Esophagus muscularis mucosa (tissue), 4 donors: ENCODE measurements at places on chromosomes 2 and 18. TPM values are rescaled to one million over a fixed set of nuclear protein-coding genes. Genes with fewer than 3 reads are reported as not detected.

GRCh38 chr2:1833726-1834125 lies 89.4 kb upstream of the PXDN start:
- DNase-seq = no peak
- H3K27ac ChIP-seq = no peak overlapping the region
- no peak overlapping the region for H3K4me3 ChIP-seq
- no peaks in the 10 kb centered on the region for H3K36me3 ChIP-seq

- DNase-seq = peak; percentile 68
- no peaks in the 10 kb centered on the region for H3K36me3 ChIP-seq
- no peaks in the 10 kb centered on the region for H3K4me1 ChIP-seq
- no peak overlapping the region for H3K27ac ChIP-seq
Observed at GRCh38 chr2:225270861-225271260, 128.6 kb upstream of the NYAP2 start.

- H3K4me1 ChIP-seq = no peaks in the 10 kb centered on the region
- no peaks in the 10 kb centered on the region for H3K36me3 ChIP-seq
- DNase-seq = no peak
- H3K27ac ChIP-seq = no peak overlapping the region
- no peak overlapping the region for H3K4me3 ChIP-seq
- no peaks in the 10 kb centered on the region for H3K27me3 ChIP-seq
Observed at GRCh38 chr2:220478305-220479058, 851.1 kb downstream of the SLC4A3 start.

DNA sequence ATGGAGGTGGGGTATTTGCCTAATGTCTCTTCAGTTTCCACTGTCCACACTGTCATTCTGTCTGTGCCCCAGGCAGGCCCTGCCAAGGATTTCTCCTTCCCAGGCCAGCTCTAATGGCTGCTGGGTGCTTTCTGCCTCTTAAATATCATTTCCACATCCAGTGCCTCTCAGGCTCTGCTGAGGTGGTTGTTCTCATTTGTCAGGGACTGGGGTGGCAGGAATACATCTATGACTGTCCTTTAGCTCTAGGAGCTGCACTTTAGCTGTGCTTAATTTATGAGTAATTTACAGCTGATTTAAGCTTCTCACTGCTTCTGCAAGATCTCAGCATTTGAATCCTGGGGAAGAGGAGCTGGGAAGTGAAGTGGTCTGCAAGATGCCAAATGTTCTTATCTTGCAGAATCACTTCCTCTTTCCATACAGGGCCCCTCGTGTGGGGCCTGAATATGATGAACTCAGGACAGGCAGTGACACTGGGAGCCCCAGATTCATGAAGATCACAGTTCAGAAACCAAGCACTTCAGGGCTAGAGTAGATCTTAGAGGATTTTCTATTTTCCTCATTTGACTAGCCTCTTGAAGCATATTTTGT lies 150.2 kb downstream of the FSHR start:
- no peaks in the 10 kb centered on the region for H3K4me1 ChIP-seq
- no peak overlapping the region for H3K27ac ChIP-seq
- H3K27me3 ChIP-seq = no peaks in the 10 kb centered on the region

- H3K4me3 ChIP-seq = no peak overlapping the region
- H3K36me3 ChIP-seq = no peaks in the 10 kb centered on the region
- H3K4me1 ChIP-seq = no peaks in the 10 kb centered on the region
- no peak overlapping the region for H3K27ac ChIP-seq
Observed at GRCh38 chr2:50335433-50335832, 696.5 kb downstream of the NRXN1 start.

- no peak for DNase-seq
- no peak overlapping the region for H3K4me3 ChIP-seq
- H3K27me3 ChIP-seq = peaks cover 52% of the 10 kb centered on the region
- H3K4me1 ChIP-seq = no peaks in the 10 kb centered on the region
Observed at GRCh38 chr2:27291865-27292264, 9.6 kb downstream of the TRIM54 start.

GRCh38 chr2:71940695-71941094 lies 207.0 kb downstream of the CYP26B1 start:
- no peaks in the 10 kb centered on the region for H3K4me1 ChIP-seq
- peak; percentile 31 for DNase-seq
- no peak overlapping the region for H3K27ac ChIP-seq
- no peaks in the 10 kb centered on the region for H3K36me3 ChIP-seq
- H3K4me3 ChIP-seq = no peak overlapping the region

DNA sequence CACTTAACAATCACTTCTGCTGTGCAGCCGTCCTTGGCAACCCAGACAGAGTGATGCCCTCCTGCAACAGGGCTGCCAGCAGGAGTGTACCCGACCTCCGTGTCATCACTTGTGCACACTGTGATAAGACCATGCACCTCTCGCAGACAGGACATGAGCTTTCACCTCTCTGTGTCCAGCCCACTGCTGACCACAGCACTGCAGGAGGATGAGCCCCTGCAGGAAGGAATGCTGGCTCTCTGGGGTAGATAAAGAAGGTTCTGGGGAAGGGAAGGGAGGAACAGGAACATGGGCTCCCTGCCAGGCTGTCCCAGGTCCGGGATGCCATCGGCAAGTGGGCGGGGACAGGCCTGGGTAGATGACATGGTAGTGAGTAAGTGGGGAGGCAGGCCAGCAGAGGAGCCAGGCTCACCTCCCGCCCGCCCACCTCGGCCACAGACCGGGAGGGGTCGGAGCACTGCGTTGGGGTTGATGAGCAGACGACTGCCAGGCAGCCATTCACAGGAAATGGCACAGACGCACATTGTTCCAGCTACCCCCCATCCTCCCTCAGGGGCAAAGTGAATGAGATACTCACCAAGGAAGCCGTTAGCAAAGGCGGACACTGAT lies 18.6 kb upstream of the COL6A3 start:
- peak overlapping the region; percentile 30 for H3K27ac ChIP-seq
- peaks cover 49% of the 10 kb centered on the region for H3K4me1 ChIP-seq
- H3K27me3 ChIP-seq = no peaks in the 10 kb centered on the region
- H3K36me3 ChIP-seq = no peaks in the 10 kb centered on the region
- DNase-seq = no peak

Gene CD207
- total RNA-seq = 1.0 TPM

DNA sequence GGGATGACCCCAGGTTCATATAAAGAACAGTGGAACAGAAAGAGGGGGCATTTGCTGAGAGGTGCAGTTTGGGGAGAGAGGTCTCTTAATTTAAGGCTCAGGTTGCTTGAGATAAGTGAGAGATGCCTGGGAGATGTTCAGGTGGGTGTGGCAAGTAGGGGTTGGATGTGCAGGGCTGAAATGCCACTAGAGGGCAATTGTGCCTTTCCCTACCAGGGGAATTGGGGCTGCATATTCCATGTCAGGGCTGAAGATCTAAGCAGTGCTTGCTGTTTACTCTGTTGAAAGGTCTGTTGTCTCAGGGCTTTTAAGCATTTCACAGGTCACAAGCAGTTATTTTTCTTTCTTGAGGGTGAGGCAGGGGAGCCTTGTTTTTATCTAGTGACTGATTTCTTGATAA lies 7.8 kb downstream of the CCDC85A start:
- no peaks in the 10 kb centered on the region for H3K4me1 ChIP-seq
- H3K27ac ChIP-seq = no peak overlapping the region
- peak; percentile 70 for DNase-seq
- no peak overlapping the region for H3K4me3 ChIP-seq
- H3K27me3 ChIP-seq = no peaks in the 10 kb centered on the region

Gene ACADL
- 1.8 TPM for total RNA-seq

GRCh38 chr18:13642440-13642827 lies 83.9 kb downstream of the FAM210A start:
- H3K27ac ChIP-seq = peak overlapping the region; percentile 67
- H3K27me3 ChIP-seq = no peaks in the 10 kb centered on the region

- H3K4me1 ChIP-seq = no peaks in the 10 kb centered on the region
- no peak for DNase-seq
- H3K27ac ChIP-seq = no peak overlapping the region
- no peaks in the 10 kb centered on the region for H3K27me3 ChIP-seq
Observed at GRCh38 chr2:10647886-10648605, 41.7 kb downstream of the NOL10 start.

Gene SRD5A2
- not detected for total RNA-seq

Gene UGT1A4
- total RNA-seq = not detected

GRCh38 chr2:182933629-182934028 lies 67.2 kb upstream of the FRZB start:
- no peaks in the 10 kb centered on the region for H3K27me3 ChIP-seq
- H3K4me1 ChIP-seq = no peaks in the 10 kb centered on the region
- no peak for DNase-seq
- H3K27ac ChIP-seq = no peak overlapping the region
- H3K36me3 ChIP-seq = peaks cover 10% of the 10 kb centered on the region

Gene ACKR3
- 52.9 TPM for total RNA-seq

Gene DUSP11
- total RNA-seq = 22.4 TPM

Gene SP5
- total RNA-seq = not detected

- peaks cover 14% of the 10 kb centered on the region for H3K4me1 ChIP-seq
- DNase-seq = no peak
- H3K27ac ChIP-seq = no peak overlapping the region
- H3K36me3 ChIP-seq = no peaks in the 10 kb centered on the region
- H3K27me3 ChIP-seq = no peaks in the 10 kb centered on the region
Observed at GRCh38 chr2:182618672-182619079, 97.4 kb upstream of the DNAJC10 start.

Gene AKAIN1
- not detected for total RNA-seq

Gene KCNE4
- total RNA-seq = 11.6 TPM

DNA sequence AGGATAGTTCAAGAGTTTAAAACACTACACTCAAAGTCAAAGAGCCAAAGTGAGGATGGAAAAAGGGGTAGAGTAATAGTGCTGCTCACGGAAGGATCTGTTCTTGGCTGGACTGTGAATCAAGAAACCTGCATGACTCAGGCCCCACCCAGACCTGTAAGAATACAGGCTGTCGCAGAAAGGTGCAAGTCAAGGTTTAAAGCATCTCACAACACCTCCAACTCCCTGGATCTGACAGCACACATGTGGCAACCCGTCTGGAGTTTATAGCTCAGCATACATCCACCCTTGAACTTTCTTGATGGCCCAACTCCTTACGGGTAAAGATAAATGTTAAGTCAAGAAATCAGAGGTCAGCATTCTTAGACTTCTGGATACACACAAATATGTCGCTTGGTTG lies 6.3 kb downstream of the KIAA2012 start:
- H3K27me3 ChIP-seq = no peaks in the 10 kb centered on the region
- no peak for DNase-seq
- H3K4me1 ChIP-seq = peaks cover 6% of the 10 kb centered on the region
- H3K4me3 ChIP-seq = no peak overlapping the region
- H3K27ac ChIP-seq = no peak overlapping the region

Gene CTAGE1
- not detected for total RNA-seq

GRCh38 chr18:74288730-74289129 lies 3.0 kb downstream of the CYB5A start:
- no peaks in the 10 kb centered on the region for H3K36me3 ChIP-seq
- peak overlapping the region; percentile 75 for H3K27ac ChIP-seq
- no peaks in the 10 kb centered on the region for H3K27me3 ChIP-seq
- peak; percentile 87 for DNase-seq
- peaks cover 64% of the 10 kb centered on the region for H3K4me1 ChIP-seq
- peak overlapping the region; percentile 19 for H3K4me3 ChIP-seq

GRCh38 chr2:48946449-48947048 lies 191.0 kb upstream of the LHCGR start:
- no peak overlapping the region for H3K27ac ChIP-seq
- H3K4me1 ChIP-seq = peaks cover 32% of the 10 kb centered on the region
- no peaks in the 10 kb centered on the region for H3K27me3 ChIP-seq
- H3K4me3 ChIP-seq = no peak overlapping the region

GRCh38 chr2:217045700-217046475 lies 186.0 kb upstream of the TNP1 start:
- no peaks in the 10 kb centered on the region for H3K27me3 ChIP-seq
- DNase-seq = no peak
- H3K4me1 ChIP-seq = no peaks in the 10 kb centered on the region
- no peaks in the 10 kb centered on the region for H3K36me3 ChIP-seq
- peak overlapping the region; percentile 27 for H3K27ac ChIP-seq
- H3K4me3 ChIP-seq = no peak overlapping the region

DNA sequence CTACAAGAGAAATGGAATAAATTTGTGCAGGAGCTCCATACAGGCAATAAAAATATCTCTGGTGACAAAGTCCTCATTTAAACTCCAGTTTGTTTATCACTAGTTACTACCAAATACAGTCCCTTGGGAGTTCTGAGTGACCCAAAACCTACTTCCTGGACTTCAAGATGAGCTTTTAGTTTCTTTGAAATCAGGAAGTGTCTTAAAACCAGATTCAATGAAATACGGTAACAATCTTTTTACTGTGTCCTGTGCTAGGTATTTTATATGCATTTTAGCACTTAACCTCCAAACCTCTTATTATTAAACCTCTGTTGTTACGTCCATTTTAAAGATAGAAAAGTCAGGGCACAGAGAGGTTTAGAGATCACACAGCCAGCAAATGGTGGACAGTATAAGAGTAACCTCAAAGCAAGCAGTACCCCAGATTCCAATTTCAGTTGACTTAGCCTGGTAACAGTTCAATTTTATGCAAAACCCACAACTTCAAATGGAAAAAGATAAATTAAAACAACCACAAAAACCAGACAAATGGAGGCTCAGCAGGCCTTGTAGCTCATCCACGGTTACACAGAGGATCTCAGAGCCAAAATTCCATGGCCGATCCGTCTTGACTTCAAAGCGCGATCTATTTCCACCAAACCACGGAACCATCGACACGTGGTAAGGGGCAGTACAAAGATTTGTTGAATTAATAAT lies 1.3 kb upstream of the KCMF1 start:
- H3K4me1 ChIP-seq = peaks cover 50% of the 10 kb centered on the region
- no peaks in the 10 kb centered on the region for H3K27me3 ChIP-seq

DNA sequence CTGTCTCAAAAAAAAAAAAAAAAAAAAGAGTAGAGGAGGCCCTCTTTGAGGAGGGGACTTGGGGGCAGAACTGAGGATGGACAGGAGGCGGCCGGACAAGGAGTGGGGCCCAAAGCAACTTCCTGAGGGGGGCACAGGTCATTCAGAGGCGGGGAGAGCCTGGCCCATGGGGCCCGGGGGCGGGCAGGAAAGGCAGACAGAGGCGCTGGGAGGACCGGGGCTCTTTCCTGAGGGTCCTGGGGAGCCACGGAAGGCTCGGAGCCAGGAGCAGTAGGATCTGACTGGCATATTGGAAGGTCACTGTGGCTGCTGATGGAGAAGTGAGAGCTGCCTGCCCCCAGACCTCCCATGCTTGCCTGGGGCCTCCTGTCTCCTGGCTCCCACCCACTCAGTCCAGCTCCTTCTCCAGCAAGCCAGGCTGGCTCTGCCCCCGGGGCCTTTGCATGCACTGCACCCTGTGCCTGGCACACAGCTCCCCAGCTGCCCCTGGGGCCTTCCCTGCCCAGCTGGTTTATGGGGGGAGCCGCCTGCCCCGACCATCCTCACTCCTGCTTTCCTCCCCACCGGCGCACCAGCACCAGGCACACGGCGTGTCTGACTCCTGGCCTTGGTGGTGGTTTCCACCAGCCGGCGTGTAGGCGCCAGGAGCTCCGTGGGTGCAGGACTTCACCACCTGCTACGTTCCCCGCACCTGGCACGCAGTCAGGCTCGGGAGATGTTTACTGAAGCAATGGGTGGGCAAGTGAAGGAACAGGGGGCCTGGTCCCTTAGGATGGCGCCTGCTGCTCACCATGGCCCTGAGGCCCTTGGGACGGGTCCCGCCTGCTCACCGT lies 5.6 kb downstream of the ESPNL start:
- no peak for DNase-seq
- H3K27me3 ChIP-seq = no peaks in the 10 kb centered on the region
- no peaks in the 10 kb centered on the region for H3K36me3 ChIP-seq
- H3K27ac ChIP-seq = no peak overlapping the region

- no peaks in the 10 kb centered on the region for H3K27me3 ChIP-seq
- peaks cover 52% of the 10 kb centered on the region for H3K4me1 ChIP-seq
- peak; percentile 26 for DNase-seq
- H3K4me3 ChIP-seq = no peak overlapping the region
- no peak overlapping the region for H3K27ac ChIP-seq
- H3K36me3 ChIP-seq = no peaks in the 10 kb centered on the region
Observed at GRCh38 chr2:69026691-69027459, 13.9 kb downstream of the ANTXR1 start.
